Hematopoietic multipotent progenitor cell treated with erythropoietin and hydrocortisone succinate and interleukin-3 and kit ligand, for 6 days (in vitro differentiated cells): ENCODE measurements at places on chromosomes 2 and 18.
A peak's percentile ranks its signal among the peaks of the same experiment; 100 is the strongest.

DNA sequence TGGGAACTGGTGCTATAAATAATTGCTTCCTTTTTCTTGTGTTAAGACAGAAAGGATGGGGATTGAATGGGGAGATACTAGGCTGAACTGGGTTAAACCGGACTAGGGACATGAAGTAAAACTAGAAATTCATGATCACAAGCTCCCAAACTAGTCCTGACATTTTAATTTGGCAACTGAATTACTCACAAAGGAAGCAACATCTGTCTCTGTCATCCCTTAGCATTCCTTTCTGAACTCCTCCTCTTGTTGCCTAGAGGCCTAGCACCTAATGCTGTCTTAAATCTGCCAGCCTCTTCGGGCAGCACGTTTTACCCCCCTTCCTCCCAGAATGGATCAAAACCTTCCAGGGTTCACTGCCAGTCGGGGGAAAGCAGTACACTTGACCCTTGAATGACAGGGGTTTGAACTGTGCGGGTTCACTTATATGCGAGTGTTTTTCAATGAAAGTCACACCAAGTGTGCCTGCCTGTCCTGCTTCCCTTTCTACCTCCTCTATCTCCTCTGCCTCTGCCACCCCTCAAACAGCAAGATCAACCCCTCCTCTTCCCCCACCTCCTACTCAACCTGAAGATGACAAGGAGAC, 8.2 kb downstream of the KCTD1 start:
- no peak for DNase-seq

DNA sequence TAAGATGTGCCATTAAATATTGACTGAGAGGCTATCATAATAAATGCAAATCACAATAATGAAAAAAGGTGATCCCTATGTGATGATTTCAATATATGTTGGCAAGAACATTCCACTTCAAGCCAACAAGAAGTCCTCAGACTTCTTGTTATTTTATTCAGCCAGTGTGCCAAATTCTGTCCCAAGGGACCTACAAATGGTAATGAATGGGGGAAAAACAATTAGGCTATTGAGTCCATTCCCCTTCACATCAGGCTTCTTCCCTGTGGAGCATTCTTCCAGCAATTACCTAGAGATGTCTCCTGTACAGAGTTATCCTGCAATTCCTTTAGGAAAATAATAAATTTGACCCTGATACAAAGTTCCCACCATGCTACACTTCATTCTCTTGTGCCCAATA, 144.4 kb downstream of the PIEZO2 start:
- no peak for DNase-seq

DNA sequence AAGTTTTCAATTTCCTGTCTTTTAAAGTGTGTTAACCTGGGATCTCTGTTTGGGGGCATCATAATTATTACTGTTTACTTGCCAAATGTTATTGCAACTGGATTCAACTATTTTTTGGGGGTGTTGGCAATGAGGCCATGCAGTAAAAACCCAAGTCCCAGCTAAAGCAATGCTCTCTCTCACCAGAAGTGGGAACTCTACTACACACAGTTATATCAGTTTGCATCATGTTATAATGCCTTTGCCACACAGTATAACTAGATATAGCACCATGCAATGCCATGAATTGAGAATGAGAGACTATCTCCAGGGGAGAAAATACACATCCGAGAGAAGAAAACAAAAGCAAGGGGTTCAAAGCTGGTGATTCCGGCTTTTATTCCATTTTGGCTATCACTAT, 79.0 kb downstream of the GCA start:
- no peak for DNase-seq

DNA sequence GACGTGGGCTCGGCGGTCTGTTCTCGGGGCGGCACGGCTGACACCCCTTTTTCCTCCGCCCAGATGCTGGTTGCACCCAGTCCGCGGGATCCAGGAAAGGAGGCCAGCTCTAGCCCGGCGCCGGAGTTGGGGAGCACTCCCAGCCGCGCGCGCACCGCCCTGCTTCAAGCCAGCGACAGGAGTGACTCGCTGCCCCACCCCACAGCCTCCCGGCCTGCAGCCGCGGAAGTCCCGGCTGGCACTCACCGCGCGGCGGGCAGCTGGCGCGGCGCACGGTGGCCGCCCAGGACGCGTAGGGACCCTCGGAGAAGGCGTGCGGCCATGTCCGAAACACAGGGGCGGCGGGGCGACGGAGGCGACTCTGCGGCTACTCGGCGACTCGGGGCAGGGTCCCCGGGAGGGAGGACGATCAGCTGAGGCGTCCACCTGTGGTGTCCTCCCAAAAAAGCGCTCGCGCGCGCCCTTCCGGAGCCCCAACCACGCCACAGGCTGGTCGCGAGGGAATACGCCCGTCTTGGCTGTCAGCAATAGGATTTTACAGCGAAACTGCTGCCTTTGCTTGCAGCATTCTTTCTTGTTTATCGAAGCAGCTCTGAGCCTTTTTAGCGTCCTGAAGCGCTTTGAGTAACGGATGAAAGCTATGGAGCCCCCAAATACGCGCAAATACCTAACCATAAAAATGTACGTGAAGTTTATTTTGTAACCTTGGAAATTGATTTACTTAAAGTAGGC, at the start of gene ACADL:
Gene ACADL (minus strand): TSS at position 507 of the 732 bp plus-strand sequence. CDS start 184 bp downstream, at position 323.
- peak; percentile 64 for DNase-seq

DNA sequence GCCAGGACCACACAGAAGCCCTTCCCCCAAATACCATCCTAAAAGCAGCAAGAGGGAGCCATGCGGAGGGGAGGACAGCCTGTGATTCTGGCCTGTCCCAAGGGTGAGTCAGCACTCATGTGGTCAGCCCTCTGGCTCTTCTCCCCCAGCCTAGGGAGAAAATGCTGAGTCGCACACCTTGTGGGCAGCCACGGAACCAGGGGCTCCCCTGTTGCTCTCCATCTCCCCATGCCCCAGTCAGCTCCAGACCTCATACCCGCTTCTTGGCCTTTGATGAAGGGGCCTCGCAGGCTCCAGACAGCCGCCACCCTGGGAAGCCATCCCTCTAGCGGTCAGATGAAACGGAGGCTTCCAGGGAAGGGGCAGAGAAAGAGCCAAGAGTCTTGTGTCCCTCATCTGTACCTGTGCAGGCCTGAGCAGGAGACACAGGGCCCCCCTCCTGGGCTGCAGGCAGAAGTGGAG, 181.3 kb upstream of the SIX2 start:
- no peak for DNase-seq

- DNase-seq: no peak
Measured at GRCh38 chr2:104790100-104790811, 63.7 kb upstream of the POU3F3 start.

DNA sequence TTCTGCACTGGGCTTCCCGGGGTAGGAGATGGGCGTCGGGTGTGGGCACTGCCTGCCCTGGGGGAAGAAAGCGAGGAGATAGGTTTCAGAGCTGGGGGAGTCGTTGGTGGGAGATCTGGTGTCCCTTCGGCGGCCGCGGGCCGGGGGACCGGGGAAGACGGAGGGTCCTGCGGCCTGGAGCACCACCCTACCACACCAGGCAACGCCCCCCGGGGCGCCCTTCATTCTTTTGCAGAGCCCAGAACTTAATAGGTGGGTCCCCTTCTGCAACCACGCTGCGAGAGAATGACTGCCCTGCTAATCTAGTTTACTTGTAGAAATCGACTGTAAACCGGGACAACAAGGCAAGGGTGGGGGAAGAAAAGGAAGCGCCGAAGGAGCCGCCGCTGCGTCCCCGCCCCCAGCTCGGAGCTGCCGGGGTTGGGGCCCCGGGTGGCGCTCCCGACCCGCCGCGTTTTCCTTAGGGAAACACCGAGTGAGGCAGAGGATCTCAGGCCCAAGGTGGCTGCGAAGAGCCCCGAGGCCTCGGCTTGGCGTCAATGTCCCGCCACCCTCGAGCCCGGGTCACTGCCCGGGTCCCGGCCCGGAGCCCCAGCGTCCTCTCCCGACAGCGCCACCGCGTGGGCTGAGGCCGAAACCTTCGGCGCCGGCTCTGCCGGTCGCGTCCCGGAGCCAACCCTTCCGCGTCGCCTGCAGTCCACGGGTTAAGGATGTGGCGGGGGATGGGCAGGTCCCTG, 5.4 kb upstream of the SATB2 start:
- peak; percentile 71 for DNase-seq

DNA sequence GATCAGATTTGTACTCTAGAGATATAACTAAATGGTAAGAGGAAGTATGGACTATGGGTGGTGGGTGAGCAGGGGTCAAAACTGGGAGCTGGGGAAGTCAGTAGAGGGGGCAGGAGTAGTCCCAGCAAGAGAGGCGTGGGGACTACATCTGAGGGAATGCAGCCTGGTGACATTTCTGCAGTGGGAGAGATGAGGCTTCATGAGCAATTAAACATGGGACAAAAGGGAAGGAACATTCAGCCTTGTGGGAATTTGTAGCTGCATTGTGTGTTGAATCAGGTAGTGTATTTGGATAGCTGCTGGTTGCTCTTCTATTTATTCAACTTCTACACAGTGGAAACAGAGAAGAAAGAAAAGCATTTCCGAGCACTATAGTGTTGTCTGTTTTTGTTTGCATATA, 3.6 kb downstream of the CNOT11 start:
- no peak for DNase-seq

DNA sequence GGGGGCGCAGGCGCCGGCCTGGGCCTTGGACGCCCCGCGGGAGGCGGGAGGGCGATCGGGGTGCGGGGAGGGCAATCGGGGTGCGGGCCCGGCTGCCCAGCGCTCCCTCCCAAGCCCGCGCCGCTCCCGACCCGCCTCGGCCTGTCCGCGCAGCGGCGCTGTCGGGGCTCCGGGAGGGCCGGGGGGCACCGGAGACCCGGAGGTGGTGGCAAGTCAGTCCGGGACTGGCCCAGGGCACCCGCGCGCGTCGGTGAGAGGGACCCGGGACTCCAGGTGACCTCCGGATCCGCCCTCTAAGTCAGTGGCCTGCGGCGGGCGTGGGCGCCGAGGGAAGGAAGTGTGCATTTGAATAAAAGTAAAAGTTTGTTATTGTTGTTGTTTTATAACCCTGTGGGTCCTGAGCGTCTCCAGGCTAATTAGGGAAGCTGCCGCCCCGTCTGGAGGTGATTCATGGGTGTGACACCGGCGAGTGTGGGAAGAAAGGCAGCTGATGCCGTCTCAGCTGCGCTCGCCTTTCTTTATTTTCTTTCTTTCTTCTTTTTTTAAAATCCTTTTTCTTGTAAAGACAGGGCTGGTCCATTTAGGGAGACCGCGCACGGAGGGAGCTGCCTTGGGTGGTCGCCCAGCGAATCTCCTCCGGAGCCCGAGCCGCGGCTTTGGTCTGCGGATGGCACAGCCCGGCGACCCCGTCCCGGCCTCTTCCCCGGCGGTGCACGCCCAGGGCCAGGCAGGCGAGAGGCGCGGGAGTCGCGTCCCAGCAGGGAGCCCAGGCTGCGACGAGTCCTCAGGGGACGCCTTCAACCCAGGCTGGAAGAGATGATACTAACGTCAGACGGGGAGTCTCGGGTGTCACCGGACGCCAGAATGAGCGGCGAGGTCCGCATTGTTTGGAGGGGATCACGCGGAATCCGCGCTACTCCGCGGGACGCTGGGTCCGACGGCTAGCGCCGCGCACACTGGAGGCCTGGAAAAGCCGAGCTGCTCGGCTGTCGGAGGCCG, 627 bp upstream of the CRACDL start:
- no peak for DNase-seq

DNA sequence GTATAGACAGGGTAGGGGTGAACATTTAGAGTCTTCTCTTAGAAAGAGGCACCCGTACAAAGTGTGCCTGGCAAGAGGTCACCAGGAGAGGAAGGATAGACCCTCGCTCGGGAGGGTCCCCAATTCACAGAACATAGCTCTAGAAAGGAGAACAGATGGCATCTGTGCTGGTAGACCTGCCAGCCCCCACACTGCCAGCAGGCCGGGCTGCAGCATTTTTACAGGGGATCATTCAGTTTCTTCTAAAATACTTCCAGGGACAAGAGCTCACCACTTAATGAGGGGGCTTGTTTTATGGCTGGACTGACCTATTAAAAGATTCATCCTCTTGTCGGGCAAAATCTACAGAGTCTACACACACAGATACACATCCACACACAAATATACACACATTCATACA, 149.9 kb downstream of the SEPTIN10 start:
- no peak for DNase-seq

DNA sequence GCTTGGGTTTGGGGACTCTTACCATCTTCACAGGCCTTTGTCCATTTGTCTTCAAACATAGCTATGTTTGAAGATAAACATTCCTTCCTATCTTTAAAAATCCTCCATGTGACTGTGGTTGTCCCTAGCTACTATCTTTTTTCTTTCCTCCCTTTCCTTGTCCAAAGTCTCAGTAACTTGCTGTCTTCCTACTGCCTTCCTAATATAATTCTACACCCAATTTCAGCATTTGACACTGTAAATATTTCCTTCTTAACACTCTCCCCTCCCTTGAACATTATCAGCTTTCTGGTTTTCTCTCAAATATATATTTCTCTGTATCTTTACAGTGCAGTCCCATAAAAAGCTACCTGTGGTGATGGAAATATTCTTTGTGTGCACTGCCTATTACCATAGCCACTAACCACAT, 5.3 kb upstream of the SP3 start:
- peak; percentile 33 for DNase-seq

- DNase-seq: no peak
Measured at GRCh38 chr2:100880730-100881129, 60.8 kb downstream of the NPAS2 start.

DNA sequence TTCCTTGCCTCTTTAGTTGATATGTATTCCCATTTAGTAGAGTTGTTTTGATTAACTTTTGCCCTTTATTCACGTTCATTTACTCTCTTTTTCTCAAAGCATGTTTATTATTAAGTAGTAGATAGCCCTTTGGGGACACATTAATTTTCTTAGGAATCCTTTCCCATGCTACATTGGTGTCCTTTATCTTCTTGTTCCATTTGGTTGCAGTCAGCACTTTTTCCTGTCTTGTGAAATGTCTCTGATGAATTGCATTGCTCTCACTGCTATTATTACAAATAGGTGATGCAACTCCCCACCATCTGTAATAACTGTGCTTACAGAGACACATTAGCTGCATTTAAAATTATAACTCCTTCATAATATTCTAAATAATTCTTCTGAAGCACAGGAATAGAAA, 428.5 kb upstream of the CNTNAP5 start:
- no peak for DNase-seq

- DNase-seq: peak; percentile 19
Measured at GRCh38 chr2:187994464-187995331, 297.0 kb upstream of the GULP1 start.

DNA sequence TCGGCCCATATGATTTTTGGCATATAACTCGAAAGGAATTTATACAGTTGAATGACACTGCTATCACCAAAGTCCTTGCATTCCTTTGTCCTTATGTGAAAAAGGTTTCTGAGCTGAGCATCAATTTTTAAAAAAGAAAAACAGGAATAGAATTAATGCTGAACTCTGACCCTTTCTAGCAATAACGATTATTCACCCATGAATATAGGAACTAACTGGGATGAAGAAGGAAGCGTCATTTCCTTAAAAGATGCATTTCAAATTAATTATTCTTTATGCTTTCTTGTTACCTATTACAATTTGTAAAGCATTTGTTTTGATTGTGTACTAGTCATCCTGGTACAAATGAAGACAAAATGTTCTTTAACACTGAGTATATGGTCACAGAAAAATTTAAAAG, 19.3 kb downstream of the TMEM247 start:
- no peak for DNase-seq

- no peak for DNase-seq
Measured at GRCh38 chr2:62156861-62157496, 38.9 kb upstream of the B3GNT2 start.

GRCh38 chr2:221285148-221285547, 287.0 kb downstream of the EPHA4 start:
- DNase-seq: no peak
